ENCODE measurements at places on chromosomes 6 and 20.

DNA sequence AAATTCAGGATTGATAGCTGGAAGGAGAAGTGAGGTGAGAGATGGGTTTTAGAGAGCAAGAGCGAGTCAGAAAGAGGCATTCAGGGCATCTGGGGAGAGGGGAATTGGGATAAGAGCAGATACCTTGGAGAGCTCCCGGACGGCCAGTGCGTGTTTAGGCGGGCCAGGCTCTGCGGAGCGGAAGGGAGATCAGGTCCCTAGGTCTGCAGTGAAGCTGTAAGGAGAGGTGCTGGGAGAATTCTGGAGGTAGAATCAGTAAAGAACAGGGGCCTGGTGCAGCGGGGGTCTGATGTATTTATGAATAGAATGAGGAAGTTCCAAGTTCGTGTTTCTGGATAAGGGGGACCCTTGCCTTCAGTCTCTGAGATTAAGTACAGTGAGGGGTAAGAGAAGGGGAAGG lies 47.4 kb upstream of the FAM83D start:
- no peak for DNase-seq

GRCh38 chr20:3712279-3712873 lies at the start of gene SIGLEC1:
SIGLEC1 (minus strand) TSS chr20:3712600; CDS start chr20:3707128, 5,472 bp downstream.
- no peak for DNase-seq

- DNase-seq: no peak
Observed at GRCh38 chr6:39425346-39426072, 103.0 kb upstream of the KCNK16 start.

DNA sequence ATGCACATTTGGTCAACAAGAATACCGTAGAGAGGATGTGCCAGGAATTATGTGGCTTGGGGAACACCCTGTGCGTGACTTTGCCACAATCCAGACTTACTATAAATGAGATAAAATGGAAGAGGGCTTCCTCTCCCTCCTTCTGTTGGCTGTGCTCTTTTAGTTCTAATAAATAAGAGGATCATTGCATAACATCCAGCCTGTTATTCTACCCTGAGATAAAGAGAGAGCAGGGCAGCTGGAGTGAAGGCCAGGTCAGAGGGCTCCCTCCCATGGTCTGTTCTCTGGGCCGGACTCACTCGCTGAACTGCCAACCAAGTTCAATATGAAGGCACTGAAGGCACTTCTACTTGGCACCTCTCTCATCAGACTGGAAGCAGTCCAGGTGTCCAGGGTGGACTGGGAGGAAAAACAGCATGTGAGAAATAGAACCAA lies 91.7 kb downstream of the MTFR2 start:
- DNase-seq: no peak

DNA sequence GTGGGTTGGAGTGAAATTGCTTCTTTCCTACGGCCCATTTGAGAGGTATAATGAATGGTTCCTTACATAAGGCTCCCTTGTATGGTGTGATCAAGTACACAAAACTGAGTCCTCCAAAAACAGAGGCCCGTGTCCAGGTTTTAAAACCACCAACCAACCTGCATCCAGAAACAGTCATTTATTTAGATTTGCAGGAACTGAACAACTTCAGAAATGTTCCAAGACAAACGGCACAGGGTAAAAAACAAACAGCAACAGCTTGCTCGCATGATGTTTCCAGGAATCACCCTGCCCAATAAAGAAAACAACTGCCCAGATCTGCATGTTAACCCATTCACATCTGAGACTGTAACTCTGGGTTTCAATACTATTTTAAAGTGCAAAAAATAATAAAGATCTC lies 40.2 kb upstream of the TRAM2 start:
- no peak for DNase-seq

DNA sequence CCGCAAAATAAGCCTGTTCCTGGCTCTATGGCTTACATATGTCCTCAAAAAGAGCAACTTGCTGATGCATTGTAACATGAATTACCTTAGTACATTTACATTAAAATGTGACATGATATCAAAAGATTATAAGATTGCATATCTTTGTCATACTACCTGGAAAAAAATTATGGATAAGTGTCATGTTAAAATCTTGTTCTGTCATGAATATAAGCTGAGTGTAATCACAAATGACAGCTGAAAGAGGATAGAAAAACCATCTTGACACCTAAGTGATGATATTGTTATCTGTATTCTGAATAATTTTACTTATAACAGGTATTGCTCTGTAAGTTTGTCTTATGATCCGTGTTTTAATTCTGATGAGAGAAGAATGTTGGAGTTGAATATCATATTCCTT lies 503.0 kb upstream of the RNF217 start:
- DNase-seq: no peak

- DNase-seq: no peak
Observed at GRCh38 chr6:44837255-44837654, 449.7 kb downstream of the CDC5L start.
